Prostate gland (tissue), 2 donors: ENCODE measurements at places on chromosomes 5 and 9.
A peak's percentile ranks its signal among the peaks of the same experiment; 100 is the strongest.

GRCh38 chr5:176873541-176874172, 25.5 kb downstream of the HK3 start:
- DNase-seq: no peak

- no peak for DNase-seq
Measured at GRCh38 chr5:17433406-17433805, 64.6 kb upstream of the TAF11L2 start.

GRCh38 chr9:88810826-88811225, 180.4 kb upstream of the S1PR3 start:
- DNase-seq: no peak

GRCh38 chr9:214648-215493, at the start of gene DOCK8:
DOCK8 (plus strand) TSS chr9:214865; CDS start chr9:214977, 112 bp downstream.
- DNase-seq: peak; percentile 55

DNA sequence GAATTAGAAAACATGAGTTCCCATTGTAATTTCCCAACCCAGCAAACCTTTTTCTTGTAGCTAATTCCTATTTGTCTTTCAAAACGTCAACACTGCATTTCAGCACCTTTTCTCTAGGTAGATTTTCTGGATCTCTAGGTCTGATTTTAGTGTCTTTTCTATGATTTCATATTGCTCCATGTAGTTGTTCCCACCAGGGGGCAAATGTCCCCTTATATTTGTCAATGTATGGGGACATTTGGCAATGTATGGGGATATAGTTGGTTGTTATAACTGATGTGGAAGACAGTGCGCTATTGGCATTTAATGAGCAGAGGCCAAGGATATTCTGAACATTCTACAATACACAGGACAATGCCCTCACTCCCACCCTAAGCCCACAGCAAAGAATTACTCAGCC, 273.9 kb upstream of the ADRA1B start:
- DNase-seq: no peak

GRCh38 chr9:10242255-10242654, 370.5 kb downstream of the PTPRD start:
- DNase-seq: no peak

- peak; percentile 14 for DNase-seq
Measured at GRCh38 chr9:86585422-86586143, 231.4 kb upstream of the TUT7 start.

DNA sequence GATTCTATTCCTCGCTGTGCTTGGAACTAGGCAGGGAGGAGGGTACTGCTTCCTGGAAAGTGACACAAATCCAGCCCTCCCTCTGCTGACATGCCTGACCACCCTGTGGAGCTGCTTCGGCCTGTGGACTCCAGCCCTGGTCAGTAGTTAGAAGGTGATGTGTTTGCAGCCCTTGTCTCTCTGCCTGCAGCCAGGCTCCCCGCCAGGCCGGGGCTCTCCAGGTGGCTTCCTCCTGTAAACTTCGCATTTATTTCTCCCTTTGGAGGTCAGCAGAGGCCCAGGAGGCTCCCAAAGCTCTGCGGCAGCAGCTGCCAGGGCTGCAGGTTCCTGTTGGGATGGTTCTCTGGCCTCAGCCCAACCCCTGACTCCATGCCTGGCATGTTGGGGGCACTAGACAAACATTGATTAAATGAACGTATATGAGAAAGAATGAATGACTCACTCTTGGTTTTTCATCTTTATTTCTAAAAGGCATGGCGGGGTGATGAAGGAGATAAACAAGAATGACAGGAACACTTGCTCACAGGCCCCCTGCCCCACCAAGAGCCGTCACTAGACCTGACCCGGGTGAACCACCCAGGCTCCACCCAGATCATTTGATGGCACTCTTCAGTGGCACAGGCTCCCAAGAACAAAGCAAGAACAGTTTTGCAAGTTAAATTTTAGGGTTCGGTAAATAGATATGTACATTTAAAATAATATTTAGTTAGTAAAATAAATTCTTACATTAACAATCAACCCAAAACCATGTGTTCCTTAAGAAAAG, 8.4 kb upstream of the IRX2 start:
- DNase-seq: peak; percentile 2

GRCh38 chr9:3700772-3701171, 175.0 kb upstream of the RFX3 start:
- DNase-seq: no peak

- DNase-seq: no peak
Measured at GRCh38 chr5:74765201-74765600, 1.7 kb downstream of the GFM2 start.

GRCh38 chr5:172830876-172831662, 3.0 kb upstream of the ERGIC1 start:
- DNase-seq: no peak

DNA sequence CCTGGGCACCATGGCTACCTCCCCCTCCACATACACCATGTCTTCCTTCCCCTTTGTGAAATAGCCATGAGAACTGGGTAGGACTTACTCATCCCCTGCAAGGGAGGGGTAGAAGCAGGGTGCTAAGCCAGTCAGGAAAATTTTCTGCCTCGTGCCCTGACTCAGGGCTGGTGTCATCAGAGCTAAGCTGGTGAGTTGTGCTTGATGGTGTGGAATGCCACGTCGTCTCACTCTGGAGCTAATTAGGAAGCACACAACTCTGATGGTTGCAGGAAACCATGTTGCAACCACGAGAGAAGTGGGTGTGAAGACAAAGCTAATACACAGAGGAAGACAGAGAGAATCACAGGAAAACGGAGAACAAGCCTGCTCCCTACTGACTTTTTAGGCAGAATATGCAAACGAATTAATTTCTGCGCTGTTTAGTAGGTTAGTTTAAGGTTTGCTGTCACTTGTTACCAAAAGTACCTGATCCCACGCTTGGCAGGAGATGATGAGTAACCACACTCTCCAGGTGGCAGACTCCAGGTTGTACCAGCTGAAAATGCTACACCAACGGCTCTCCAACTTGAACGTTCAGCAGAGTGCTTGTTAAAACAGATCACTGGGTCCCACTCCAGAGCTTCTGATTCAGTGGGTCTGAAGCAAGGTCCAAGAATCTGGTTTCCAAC, 54.5 kb downstream of the STK10 start:
- no peak for DNase-seq

- DNase-seq: no peak
Measured at GRCh38 chr5:140317859-140318258, 15.0 kb upstream of the PFDN1 start.

DNA sequence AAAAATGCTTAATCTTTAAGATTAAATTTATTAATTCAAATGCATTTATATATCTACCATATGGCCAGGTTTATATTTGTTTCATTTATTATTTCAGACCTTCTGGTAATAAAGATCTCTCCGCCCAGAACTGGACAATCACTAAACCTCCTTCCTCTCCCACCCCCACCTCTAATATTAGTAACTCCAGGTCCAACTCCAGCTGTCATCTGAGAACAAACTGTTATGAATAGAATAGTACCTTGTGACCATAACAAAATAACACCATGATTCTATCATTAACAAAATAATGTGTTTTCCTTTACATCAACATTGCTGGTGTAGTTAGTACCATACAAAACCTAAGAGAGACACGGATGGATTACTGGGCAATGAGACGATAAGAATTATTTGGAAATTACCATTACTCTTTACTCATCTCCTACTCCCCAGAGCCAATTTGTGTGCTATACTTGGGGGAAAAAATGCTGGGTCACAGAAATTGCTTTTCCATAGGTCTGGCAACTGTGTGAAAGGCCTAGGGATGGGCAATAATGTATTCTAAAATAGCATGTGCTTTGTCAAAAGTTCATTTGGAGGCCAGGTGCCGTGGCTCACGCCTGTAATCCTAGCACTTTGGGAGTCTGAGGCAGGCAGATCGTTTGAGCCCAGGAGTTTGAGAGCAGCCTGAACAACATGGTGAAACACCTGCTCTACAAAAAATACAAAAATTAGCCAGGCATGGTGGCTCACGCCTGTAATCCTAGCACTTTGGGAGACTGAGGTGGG, 186.1 kb downstream of the ENC1 start:
- DNase-seq: no peak

DNA sequence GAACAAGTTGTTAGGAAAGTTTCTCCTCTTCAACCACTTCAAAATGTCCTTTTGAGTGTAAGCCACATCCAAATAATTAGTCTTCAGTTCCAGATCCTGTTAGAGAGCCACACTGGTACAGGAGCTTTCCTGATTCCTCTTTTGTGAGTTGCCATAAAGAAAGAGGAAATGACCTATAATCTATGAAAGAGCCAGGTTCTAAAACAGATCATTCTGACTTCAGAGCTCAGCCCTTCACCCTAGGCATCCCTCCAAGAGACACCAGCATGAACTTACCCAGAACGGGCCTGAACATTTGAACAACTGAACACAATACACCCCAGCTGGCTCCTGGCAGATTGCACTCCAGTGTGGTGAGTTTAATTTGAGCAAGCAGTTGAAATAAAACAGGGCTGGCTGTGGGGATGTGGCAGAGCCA, 25.7 kb downstream of the SLC1A1 start:
- no peak for DNase-seq

GRCh38 chr9:100064872-100065581, 33.8 kb downstream of the ERP44 start:
- no peak for DNase-seq

- DNase-seq: no peak
Measured at GRCh38 chr5:113242481-113243348, 192.1 kb downstream of the TSSK1B start.

GRCh38 chr5:32297181-32298058, 15.3 kb downstream of the MTMR12 start:
- no peak for DNase-seq

- no peak for DNase-seq
Measured at GRCh38 chr5:95668216-95668615, 14.6 kb downstream of the SPATA9 start.

GRCh38 chr5:115096034-115096769, 73.5 kb downstream of the TRIM36 start:
- DNase-seq: no peak

DNA sequence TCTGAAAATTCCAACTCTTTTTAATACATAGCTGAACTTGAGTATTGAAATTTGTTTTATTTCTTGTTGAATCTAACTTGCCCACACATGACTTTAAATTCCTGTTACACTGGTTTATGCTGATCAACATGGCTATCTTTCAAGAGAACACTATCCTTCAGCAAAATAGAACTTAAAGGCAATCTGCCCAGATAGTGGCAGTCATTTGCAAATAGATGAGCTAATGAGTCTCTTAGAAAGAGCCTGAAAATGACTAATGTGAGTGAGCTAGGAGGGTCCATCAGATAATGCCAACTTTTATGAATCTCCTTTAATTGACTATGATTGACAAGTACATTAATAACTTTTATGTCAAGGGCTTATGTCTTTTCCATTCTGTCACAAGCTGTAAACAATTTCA, 1360.8 kb upstream of the C9orf72 start:
- no peak for DNase-seq

DNA sequence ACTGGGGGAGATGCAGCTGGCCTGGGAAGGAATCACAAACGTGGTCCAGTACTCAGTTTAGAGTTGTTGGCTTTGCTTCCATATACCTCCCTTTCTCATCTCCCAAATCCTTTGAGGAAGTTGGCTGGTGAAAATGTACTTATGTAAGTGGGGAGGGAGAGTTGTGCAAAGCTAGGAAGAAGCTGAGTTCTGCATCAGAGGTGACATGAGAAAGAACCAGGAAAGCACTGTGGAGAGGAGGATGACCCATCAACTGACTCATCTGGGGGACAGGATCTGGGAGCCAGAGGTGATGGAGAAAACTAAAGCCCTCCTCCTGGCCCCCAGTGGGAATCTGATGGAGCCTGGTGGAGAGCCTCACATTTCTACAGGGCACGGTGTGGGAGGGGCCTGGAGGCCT, 16.2 kb downstream of the KCNMB1 start:
- no peak for DNase-seq

- no peak for DNase-seq
Measured at GRCh38 chr9:18260521-18260920, 213.4 kb upstream of the ADAMTSL1 start.

DNA sequence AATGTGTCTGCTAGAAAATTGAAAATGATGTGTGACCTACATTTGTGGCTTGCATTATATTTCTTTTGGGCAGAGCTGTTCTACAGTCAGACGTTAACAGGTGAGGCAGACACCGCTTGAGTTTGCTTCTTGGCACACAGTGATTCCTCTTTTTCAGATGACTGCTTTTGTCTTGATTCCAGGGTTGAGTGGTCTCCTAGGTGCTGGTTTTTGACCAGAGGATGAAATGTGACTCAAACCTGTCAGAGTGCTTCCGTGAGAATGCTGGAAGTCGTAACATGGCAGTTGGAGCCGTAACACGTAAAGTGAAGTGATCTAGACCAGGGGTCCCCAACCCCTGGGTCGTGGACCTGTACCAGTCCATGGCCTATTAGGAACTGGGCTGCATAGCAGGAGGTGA, 28.3 kb upstream of the NDFIP1 start:
- no peak for DNase-seq

DNA sequence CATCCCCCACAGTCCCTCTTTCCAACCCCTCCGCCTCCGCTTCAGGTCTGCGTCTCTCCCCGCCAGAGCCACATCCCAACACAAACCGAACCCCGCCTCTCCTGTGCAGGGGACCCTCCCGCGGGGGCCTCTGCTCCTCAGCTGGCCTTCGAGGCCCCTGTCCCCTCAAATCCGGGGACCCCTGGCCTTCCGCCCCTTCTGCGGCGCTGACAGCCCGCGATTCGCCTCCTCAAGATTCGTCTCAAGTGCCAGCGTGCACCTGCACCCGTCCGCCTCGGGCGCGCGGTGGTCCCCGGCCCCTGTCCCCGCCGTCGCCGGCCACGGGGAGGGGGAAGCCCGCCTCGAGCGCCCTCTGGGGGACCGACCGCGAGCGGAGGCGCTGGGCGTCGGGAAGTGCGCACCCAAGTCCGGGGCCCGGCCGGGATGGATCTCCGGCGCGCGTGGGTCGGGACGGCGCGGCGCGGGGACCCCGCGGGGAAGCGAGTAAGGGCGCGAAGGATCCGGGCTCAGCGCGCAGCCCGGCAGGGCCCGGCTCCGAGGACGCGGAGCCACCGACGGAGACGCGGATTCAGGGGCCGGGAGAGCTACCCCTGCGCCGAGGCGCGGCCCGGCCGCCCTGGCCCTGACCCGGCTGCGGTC, 623 bp downstream of the FLT4 start:
- no peak for DNase-seq

DNA sequence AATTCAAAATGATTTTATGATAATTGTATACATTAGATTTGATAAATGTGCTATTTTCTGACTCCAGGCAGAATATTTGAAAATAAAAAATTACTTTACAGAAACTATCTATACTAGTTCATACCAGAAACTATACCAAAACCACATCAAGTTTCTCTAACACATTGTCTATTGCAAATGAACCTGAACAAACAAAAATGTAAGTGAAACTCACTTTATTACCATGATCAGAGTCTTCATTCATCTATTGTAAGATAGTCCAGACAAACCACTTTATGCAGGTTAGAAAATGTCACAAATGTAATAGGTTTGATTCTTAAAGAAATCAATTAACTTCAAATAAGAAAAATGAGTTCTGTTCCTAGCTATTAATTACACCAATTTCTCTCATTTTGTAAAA, 99.4 kb downstream of the OXCT1 start:
- no peak for DNase-seq

DNA sequence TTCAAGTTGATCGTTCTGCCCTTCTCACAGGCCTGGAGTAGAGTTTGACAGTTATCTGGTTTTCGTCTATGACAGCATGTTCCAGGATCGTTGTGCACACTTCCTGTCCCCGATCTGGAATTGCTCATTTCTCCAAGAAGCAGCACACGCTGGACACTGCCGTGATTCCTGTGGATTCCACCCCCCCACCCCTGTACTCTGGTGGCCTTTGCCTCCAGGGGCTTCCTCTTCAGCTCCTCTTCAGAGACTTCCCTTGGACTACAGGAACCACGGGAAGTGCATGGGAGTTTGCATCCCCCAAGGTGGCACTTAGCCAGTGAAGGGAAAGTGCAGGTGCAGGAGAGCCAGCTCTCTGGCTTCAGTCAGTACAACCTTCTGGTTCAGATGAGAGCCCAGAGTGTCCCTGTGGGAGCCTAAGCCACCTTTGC, 160.7 kb downstream of the CACNA1B start:
- no peak for DNase-seq
